ENCODE measurements at places on chromosomes 5 and 9.
A peak's percentile ranks its signal among the peaks of the same experiment; 100 is the strongest.

DNA sequence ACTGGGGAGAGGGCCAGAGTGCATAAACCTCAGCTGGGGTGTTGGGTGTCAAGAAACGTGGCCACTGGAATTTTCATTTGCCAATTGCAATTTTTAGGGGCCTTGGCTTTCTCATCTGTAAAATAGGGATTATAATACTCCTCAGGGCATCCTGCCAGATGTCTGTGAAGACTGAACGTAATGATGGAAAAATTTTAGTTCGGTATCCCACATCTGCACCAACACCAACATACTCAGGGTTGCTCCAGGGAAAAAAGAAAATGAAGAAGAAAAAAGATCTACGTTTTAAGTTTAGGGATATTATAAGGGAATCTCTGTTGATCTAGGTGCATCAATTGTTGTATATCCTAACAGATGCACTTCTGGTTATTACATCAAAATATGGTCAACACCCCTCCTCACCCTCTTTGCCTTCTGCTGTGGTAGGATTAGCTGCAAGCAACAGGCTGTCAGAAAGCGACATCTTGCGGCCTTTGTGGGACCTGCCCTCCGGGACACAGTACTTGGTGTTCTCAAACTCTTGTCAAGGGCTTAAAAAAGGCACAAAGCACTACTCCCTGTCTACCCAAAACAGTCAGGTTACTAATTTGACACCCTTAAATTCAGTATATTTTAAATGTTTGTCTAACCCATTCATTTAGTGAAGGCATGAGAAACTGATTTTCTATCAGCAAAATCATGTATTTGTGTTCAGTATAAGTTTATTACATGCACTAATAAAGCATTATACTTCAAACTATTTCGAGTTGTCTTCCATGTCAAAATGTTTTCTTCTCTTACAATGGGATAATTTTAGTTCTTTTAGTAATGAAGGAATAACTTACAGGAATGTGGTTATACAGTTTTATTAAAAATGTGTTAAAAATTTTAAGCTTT is 8.3 kb upstream of the TBC1D2 start:
- DNase-seq = peak; percentile 65

- DNase-seq = no peak
Measured at GRCh38 chr5:128539038-128539429, 989 bp upstream of the FBN2 start.

DNA sequence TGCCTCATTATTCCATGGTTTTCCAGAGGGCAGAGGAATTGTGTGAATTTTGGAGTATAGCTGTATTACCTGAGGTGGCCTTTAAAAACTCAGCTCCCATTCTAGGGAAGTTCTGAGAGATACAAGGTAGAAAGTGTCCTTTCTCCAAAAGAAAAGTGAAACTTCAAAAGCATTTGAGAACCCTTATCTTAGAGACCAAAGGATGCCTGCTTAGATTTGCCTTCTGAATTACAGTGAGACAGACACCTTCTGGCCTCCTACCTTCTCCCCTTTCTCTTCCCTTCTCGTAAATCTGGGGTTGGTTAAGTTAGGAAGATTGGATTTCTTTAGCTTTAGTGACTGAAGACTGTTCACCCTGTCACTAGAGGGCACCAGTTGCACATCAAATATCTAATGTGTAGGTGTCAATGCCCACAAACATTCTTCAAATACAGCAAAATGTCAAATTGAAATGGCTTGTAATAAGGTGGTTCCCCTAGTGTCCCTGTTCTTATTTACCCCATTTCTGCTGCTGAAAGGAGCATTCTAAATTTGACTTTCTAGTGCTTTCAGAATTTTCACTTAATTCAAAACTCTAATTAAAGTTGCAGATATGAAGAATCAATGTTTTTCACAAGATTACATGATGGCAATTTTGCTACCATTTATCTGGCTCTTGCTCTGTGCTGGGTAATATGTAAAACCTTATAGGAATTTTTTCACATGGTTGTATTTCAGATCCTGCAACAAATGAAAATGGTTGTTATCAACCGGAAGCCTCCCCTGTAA is 46.7 kb downstream of the PRRC1 start:
- DNase-seq = peak; percentile 2

DNA sequence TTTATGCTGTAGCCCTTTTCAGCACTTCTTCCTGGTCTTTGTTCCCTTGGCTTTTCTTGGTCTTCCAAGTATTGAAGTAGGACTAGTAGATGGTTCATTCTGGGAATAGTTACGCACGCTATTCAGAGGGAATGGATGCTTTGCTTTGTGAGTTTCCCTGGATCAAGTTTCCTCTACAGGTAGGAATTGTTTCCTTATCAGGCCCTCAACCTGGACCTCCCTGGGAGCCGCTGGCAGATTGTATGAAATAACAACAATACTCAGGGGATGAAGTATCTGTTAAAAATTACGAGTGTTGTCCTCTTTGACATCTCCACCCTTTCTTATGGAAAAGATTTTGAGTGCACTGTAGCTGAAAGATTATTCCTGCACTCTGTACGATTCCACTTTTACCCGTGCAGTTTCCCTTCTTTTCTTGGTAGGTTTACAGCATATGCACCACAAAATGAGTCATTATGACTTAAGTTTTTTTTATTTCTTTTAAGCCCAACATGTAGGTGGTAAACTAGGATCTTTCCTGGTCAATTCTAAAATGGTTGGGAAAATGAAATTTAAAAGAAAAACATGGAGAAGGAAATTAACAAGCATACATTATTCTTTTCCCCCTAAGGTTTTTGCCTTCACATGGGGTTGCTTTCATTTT is 57.9 kb downstream of the ARHGAP26 start:
- no peak for DNase-seq

DNA sequence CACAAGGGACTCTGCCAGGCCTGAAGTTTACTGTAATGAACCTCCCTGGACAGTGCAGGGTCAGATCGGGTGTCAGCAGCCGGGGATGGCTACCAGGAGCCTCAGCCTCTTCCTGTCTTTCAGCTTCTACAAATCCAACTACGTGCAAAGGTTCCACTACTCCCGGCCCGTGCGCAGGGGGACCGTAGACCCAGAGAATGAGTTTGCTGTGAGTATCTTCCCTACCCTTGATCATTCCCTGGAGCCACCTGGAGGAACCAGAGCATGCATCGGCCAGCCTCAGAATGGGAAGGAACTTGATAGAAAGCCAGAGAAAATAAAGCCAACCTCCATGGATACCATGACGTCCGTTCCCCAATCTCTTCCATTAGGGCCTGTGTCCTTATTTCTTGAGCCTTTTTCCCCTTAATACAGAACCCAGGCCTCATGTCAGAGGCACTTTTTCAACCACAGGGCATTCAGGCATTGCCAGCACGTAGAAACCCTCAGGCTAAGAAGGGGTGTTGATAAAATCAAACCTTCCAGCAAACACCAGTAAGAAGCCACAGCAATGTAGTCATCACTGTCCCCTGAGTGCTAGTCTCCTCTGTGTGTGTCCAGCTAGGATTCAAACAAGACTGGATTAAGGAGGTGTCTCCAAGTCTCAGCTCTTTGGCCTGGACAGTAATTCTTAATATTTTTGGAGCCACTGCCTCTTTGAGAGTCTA is 49.0 kb upstream of the FOXI1 start:
- DNase-seq = no peak

- peak; percentile 15 for DNase-seq
Measured at GRCh38 chr9:33452828-33453271, 5.5 kb upstream of the AQP3 start.

DNA sequence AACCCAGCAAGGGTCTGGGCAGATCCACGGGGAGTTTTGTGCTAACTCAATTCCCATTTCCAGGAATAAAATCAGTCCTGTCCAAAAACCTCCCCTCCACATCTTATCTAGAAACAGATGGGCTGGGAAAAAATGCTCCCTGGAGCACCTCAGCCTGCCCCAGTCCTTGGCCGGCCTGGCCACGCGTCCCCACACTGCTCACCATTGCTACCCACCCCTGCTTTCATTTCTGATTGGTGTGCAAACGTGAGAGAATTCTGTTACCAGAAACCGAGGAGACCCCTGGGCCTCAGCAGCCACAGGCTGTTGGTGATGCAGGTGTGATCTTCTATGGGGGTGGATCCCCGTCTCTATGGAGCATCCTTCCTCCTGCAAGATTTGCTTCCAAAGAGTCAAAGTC is 38.0 kb upstream of the OLFM1 start:
- no peak for DNase-seq

DNA sequence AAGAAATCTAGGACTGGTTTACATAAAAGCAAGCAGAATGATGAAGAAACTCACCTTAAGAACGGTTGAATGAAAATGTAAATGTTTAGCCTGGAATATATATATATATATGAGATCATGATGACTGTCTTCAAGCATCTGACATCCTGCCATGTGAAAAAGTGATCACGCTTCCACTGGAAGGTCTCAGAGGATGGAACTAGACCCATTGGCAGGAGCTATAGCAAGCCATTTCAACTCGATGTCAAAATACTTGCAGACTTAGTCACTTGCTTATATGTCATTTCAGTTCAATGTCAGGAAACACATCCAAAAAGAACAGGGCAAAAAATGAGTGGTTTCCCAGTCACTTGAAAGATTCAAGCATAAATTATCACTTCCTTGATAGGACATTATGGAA is 22.2 kb upstream of the TMEM161B start:
- no peak for DNase-seq
